ENCODE measurements at places on chromosomes 2 and 18.
A peak's percentile ranks its signal among the peaks of the same experiment; 100 is the strongest.

GRCh38 chr2:88747990-88748389 is 56.5 kb downstream of the RPIA start:
- no peak for DNase-seq

- no peak for DNase-seq
These were observed 78.6 kb downstream of the SH3YL1 start for GRCh38 chr2:185221-185620.

DNA sequence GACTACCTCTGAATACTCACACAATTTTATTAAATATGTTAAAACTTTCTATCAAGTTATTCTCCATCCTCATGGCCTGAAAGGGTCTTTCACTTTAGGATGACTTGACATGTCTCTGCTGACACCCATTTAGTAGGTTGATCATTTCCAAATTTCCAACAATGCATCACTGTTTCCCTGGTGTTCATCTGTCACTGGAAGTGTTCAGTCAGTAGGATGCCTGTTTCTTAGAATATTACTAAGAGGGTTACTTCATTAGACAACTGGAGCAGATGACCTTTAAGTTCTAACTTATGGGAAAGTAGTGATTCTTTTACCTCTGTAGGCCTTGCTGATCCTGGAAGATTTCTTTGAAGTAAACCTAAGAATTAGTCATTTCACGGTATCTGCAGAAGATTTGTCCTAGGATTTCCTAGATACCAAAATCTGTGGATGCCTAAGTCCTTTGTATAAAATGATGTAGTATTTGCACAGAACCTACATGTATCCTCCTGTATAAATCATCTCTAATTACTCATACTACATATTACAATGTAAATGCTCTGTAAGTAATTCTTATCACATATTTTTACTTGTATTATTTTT is 77.7 kb downstream of the MAP3K20 start:
- no peak for DNase-seq

GRCh38 chr2:101770726-101771125 is 73.2 kb downstream of the MAP4K4 start:
- DNase-seq: peak; percentile 7

- no peak for DNase-seq
These were observed 58.1 kb downstream of the ASB1 start for GRCh38 chr2:238484522-238485452.

DNA sequence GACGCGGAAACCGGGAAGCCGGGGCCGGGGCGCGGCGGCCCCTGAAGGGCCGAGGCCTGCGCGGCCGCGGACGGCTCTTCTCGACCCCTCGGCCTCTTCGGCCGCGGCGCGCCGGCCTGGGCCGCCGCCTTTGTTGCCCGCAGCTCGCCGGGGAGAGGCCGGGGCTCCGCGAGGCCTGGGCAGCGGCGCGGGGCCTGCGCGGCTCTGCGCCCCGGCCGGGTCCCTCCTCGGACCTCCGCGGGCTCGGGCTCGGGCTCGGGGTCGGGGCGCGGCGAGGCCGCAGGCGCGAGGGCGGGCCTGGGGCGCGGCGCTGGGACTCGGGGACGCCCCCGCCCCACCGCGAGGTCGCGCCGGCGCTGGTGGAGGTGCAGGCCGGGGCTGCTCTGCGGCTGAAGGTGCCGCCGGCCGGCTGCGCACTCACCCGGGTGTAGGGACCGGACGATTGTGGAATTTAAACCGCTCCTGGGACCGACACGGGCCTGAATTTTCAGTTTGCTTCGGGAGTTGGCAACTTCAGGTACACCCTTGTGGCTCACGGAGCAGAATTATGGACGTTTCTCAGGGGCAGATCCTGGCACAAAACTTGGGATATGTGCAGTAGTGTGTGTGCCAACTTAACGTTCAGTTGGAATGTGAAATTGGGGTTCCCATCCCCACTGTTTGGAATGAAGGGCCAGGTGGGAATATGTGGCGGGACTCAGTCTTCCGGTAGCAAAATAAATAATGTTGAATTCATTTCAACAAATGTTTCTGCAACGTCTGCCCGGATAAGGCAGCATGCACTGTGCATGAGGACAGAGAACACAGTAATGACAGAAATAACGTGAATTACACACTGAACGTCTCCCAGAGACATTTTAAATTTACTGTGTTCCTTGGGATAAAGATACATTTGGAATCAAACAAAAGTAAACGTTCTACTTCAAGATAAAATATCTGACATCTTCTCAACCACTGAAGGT is 787 bp downstream of the SOCS6 start:
- no peak for DNase-seq

DNA sequence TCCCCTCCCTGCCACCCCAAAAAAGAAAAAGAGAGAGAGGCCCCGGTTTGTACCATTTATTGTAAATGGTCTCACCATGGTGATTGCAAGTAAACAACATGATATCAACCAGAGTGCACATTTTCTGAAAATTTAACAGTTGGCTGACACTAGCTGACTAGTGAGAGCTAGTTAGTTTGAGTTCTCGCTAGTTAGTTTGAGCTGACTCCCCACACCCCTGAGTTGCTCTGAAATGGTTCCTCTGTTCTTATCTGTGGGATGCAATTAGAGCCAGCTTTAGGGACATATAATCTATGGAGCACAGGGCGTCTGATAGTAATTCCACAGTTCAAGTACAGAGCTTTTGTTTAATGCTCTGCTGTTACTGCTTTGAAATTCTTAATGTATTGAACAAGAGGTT is 13.1 kb downstream of the CASP10 start:
- DNase-seq: no peak

DNA sequence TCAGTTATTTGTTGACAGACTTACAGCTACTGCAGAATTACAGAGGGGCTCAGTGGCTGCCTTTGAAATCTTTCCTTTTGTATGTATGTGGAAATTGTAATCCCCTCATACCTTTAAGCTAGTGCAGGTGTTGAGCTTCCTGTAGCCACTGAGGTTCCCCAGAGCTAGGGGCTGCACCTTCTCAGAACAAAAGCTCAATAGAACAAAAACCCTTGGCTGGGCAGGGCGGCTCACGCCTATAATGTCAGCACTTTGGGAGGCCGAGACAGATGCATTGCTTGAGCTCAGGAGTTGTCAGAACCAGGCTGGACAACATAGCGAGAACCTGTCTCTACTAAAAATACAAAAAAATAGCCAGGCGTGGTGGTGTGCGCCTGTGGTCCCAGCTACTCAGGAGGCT is 41.3 kb upstream of the CHMP1B start:
- no peak for DNase-seq

DNA sequence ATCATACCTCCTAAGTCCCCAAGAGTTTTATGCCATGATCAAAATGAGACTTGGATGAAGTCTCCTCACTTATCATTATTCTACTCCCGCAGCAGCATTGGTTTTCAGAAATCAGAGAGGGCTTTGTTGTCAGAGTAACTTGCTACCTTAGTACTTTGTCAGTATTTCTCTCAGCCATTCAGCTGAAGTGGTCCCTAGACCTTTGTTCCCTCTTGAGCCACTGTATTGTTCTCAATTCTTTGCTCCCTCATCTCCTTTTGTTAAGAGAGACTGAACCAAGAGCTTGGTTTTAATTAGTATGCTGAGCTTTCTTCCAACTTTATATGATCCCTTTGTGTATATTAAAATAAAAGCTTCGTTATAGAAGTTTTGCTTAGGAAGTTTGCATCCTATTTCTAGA is 133.4 kb downstream of the DOCK10 start:
- no peak for DNase-seq

- no peak for DNase-seq
These were observed 88.5 kb downstream of the CDH2 start for GRCh38 chr18:28088477-28088876.

DNA sequence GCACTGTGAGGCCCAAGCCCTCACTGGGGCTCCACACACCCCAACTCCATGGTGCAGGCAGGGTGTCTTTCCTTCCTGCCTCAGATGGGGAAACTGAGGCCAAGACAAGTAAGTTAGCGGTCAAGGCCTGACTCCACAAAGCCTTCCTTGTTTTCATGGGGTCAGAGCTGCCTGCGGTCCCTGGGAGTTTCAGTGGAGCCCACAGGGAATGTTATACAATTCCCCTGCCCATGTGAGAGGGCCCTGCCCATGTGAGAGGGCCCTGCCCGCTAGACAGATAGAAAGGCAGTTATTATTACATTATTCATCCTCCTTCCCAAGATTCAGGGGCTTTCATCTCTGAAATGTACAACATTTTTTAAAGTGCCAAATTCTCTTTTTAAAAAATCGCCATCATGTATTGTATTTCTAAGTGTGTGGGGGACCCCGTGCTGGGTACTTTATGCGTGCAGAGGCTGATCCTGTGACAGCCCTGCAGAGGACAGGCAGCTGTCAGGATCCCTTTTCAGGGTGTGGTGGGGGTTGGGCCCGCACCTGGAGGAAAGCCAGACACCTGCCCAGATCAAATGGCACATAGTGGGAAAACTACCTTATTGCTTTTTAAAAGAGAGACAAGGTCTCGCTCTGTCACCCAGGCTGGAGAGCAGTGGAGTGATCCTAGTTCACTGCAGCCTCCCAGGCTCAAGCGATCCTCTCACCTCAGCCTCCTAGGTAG is 23.4 kb downstream of the FBLN7 start:
- DNase-seq: no peak

DNA sequence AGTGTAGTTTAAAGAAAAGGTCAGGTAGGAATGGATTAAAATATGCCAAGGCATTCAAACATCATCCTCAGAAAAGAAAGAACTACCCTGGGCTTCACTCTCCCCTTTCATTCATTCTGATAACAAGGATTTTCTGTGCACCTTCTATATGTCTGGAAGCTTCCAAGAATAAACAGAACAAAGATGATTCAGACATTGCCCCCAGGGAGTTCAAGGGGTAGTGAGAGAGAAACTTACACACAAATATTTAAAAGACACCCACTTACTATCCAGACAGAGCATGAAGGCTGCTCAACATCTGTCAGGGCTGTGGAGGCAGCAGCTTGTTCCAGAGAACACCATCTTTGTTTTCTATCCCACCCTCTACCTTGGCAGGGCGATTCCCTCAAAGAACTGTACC is 140.5 kb downstream of the ALK start:
- DNase-seq: no peak

- no peak for DNase-seq
These were observed 49.5 kb upstream of the MRPL33 start for GRCh38 chr2:27721884-27722485.

DNA sequence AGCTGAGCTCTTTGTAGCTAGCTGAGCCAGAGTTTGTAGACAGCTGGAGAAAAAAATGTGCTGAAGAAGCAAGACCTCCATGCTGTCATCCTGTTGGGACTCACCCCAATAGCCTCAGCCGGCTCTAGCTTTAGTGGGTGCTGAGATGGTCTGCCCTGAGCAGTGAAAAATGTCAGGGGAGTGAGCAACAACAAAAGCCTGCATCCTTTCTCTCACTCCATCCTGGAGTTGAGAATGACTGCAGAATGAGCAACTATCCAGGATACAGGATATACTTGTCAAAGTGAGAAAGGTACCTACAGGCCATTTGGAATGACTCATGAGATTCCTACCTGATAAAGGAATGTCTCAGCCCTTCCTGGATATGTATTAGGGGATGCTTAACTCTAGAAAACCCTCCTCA is 146.1 kb upstream of the DLX2 start:
- DNase-seq: no peak

DNA sequence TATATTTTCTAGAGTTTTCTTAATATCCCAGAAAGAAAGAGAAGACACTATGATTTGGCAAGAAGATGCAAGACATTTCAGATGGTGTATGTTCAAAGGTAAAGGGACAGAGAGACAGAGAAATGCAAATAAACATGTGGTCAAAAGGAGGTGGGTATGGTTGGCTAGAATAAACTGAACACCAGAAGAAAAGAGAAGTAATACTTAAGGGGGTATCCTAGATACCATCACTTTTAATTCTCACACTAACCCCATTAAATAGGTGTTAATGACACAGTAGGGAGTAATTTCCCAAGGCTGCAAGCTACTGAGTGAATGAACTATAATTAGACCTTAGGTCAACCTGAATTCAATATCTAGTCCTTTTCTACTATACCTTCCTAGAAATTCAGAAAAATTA is 111.2 kb upstream of the CD226 start:
- no peak for DNase-seq

GRCh38 chr18:74804677-74805076 is 207.0 kb downstream of the ZNF407 start:
- no peak for DNase-seq

DNA sequence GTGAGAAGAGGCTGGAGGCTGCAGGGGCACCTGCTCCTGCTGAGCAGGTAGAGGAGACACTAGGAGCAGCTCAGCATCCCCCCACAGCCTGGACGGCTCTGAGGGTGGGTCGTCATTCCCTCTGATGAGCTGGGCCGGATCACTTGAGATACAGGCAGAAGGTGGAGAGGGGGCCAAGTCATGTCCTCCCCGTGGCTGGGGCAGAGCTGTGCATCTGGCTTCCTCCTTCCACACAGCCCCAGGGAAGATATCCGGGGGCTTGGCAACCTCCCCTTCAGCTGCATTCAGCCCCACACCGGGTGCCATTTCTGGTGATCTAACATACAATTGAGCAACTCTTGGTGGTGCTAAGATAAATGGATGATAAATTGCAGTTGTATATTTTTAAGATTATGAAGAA is 236.9 kb downstream of the LDLRAD4 start:
- no peak for DNase-seq

DNA sequence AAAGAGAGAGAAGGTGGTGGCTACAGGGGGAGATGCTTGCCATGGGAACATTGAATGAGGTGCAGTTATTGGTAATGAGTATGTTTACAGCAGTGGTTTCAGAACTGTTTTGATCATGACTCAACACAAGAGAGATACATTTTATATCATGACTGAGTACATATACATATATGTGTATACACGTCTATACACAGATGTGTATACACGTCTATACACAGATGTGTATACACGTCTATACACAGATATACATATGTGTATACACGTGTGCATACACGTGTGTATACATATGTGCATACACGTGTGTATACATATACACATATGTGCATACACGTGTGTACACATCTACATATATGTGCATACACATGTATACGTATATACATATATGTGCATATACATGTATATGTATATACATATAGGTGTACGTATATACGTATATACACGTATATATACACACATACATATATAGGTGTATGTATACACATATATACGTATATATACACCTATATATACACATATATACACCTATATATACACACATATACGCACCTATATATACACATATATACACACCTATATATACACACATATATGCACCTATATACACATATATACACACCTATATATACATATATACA is 518.5 kb downstream of the TSN start:
- DNase-seq: no peak

DNA sequence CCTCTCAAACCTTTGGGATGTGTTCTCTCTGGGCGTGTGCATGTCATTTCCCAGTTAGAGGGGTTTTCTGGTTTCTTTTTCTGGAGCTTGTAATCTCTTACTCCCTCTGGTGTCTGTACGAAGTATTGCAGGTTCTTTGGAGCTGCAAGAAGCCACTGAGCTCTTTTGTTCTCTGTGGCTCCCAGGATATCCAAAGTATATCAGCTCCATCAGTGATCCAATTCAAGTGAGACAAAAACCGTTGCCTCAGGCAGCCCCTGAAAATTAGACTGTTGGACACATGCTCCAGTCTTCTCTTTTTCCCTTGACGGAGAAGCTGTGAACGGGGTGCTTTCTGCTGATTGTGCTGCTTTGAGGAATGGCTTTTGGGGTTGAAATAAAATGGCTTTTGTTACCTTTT is 59.0 kb upstream of the LDLRAD4 start:
- DNase-seq: peak; percentile 46
